ENCODE measurements at places on chromosomes 7 and 10.

DNA sequence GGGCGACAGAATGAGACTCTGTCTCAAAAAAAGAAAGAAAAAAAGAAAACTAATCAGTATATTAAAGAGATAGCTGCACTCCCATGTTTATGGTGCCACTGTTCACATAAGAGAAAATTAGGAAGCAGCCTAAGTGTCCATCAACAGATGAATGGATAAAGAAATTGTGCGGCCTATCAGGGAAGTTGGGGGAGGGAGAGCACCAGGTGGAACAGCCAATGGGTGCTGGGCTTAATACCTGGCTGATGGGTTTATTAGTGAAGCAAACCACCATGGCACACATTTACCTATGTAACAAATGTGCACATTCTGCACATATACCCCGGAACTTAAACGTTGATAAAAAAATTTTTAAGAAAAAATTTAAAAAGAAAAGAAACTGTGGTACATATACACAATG, 9.0 kb upstream of the PRRT4 start:
- no peak for DNase-seq

DNA sequence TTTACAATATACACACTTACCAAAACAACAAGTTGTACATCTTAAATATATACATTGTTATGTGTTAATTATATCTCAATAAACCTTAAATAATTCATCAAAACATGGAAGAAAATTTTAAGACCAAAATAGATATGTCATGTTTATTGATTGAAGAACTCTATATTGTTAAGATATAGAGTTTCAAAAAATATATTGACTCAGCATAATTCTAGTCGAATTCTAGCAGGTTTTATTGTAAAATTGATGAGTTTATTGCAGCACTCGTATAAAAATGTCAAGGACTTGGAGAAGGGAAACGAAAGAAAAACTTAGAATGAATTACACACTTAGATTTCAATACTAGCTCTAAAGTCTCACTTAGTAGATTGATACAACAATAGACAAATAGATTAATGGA, 575.4 kb upstream of the SORCS1 start:
- no peak for DNase-seq

DNA sequence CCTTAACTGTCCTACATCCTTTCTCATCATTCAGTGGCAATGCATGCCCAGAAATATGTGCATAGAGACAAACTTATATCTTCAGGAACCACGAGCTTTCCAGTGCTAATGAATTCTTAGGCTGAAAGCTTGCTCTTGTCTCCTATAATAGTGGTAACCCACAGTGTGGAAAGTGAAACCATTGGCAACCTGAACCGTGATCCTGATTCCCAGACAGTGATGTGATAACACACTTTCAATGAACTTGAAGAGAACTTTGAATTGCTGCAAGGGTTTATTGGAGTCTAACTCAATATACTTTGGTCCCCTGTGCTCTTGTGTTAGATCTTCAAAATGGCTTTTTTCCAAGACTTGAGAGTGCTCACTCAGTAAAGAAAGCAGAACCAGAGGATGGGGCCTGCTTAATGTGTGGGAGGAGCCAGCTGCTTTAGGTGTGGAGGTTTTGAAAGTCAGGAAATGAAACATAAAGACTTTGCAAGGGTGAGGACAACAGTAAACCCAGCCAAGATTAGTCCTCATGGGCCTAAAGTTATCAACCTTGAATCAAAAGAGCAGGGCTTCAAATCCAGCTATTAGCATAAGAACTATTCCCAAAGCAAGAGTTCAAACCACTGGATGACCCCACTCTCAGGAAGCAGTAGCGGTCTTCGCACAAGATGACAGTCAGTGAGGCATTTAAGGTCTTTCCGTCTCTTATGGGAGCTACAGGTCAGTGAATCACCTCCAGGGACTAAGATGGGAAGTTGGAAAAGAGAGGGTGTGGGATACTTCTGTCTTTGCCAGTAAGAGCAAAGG, 332.4 kb upstream of the NRP1 start:
- no peak for DNase-seq

DNA sequence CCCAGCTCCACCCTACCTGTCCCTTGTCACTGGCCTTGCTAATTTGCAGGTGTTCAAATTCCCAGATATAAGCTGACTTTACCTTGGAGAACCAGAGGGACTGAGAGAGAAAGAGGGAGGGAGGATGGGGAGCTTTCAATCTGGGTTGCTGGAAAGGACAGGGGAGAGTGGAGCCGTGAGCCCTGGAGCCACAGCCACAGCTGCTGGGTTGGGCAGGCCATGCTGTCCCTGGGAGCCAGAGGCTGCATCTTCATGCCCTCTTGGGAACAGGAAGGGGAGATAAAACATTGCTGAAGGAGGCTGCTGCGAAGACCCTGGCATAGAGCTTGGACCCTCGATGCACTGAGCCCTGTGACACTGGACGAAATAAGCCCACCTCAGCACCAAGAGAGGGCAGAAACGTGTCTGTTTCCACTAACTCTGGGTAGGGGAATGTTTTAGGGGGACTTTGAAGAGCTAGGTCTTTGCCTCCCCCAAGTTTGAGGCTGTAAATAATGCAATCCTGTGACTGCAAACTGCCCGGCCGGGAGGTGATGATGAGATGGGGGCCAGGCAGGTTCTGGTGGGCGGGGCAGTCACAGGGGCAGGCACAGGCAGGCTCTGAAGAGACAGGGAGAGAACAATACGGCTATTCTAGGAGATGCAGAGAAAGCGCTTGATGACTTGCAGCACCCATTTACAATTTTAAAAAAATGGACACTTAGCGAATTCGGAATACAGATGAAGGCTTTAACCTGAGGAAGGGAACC, 5.8 kb upstream of the JAKMIP3 start:
- DNase-seq: no peak

GRCh38 chr7:155584763-155585531, 38.6 kb upstream of the CNPY1 start:
- DNase-seq: no peak

- no peak for DNase-seq
Measured at GRCh38 chr7:77454802-77455201, 38.7 kb upstream of the GSAP start.

- peak; percentile 64 for DNase-seq
Measured at GRCh38 chr7:4203626-4204512, 478.2 kb upstream of the FOXK1 start.

DNA sequence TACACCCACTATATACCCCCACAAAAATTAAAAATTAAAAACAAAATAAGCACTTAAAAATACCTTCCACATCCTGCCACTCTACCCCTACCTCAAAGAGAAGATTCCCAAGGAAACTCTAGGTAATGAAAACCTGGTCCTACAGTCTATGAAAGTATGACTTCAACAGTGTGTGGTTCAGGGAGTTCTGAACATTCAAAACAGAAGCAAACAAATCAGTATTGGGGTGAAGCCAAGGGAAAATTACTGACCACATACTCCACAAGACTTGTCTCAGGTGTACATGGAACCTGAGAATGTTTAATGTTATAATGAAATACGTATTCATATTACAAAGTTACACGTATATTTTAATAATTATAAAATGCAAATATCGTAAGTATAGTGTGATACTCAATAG, 20.3 kb upstream of the LIPM start:
- no peak for DNase-seq

- DNase-seq: no peak
Measured at GRCh38 chr7:22378199-22378980, 21.4 kb upstream of the RAPGEF5 start.

GRCh38 chr10:34462056-34462455, 353.0 kb downstream of the PARD3 start:
- DNase-seq: no peak

DNA sequence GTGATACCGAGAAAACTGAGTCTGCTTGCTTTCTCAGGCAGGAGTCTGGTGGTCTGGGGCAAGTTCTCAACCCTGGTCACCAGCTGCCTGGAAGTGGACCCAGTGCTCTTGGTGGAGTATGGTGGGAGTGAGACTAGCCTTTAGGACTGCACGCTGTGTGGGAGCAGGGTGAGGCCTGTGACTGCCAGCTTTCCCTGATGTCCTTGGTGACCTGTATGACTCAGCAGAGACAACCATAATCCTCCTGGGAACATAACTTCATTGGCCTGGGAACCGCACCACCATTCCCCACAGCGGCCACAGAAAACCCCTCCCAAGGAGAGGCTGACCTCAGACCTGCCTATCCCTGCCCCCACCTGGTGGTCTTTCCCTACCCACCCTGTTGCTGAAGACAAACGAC, 139.5 kb upstream of the CHRM2 start:
- no peak for DNase-seq

DNA sequence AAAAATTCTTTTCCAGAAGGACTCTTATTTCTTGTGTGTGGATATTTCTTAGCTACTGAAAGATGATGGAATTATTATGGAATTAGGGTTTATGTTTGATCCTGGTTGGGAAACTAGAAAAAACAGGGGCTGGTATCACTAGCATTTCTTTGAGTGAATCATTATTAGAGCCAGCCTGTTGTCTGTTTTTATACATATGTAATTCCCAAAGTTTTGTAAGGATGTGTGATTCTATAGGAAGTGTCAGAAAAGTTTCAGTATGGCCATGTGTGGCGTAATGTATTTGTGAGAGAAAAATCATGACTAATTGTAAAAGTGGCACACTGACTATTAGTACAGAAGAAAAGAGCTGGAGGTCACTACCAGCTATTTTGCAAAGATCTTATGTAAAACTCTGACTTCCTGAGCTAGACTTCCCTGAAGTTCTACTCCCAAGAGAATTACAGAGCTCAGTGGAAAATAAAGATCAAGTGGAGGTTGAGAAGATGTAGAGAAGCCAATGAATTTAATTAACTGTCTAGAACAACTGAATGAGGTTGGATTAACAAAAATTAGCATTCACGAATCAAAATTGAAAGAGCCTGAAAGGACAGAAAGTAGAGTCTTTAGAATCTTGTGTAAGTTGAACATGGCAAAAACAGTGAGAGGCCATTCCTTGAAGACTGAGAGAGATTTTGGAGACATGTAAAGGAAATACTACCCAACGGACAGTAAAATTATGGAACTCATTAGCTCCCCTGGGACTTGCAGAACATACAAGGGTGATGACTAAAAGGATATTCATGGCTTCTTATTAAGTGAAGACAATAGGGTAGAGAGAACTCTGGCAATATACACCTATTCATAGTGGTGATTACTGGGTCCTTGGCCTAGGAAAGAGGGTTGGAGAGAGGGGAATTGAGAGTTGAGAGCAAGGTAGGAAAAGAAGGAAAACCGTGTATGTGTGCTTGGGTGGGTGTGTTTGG, 12.5 kb downstream of the ZNF365 start:
- no peak for DNase-seq

- peak; percentile 91 for DNase-seq
Measured at GRCh38 chr7:99109108-99110051, 34.5 kb downstream of the SMURF1 start.

GRCh38 chr10:9786101-9786500, 1231.6 kb upstream of the CELF2 start:
- no peak for DNase-seq

GRCh38 chr10:110522365-110522988, 24.8 kb downstream of the DUSP5 start:
- DNase-seq: no peak

DNA sequence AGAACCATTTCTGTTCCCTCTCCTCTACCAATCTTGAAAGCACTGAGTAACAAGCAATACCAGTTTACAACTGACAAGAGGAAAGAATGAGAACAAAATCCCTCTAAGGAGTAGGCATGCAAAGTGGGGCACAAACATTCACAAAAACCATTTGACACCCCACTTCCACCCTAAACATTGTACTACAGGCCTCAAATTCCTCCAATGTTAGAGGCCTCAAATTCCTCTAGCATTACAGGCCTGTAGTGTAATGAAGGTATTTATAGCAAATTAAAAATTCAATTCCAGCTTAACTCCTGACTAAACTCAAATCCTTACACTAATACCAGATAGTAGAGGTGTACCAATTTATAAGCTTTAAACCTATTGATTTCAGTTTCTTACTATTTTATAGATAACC, 85.4 kb downstream of the SIRT1 start:
- no peak for DNase-seq
